ENCODE measurements at places on chromosomes 13 and 19.

DNA sequence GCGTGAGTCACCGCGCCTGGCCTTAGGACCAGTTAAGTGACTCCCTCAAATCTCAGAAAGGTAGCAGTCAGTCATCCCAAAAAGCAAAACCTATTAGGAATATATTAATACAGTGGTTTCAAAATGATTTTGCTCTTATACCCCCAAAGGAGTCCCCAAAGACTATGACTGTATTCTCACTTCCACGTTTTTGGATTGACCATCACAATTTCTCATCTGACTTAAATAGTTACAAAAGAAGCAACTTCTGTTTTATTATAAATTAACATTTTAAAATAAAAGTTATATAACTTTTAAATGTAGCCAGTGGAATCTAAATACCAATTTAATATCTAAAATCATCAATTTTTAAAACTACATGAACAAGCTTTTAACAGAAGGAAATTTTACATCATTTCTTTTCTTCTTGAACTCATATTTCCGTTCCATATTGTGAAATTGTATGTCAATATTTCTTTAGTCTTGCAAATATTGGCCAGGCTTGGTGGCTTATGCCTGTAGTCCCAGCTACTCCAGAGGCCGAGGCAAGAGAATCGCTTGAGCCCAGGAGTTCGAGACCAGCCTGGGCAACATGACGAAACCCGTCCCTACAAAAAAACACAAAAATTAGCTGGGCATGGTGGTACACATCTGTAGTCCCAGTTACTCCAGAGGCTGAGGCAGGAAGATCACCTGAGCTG, 1.5 kb upstream of the SPART start:
- DNase-seq, result no peak

DNA sequence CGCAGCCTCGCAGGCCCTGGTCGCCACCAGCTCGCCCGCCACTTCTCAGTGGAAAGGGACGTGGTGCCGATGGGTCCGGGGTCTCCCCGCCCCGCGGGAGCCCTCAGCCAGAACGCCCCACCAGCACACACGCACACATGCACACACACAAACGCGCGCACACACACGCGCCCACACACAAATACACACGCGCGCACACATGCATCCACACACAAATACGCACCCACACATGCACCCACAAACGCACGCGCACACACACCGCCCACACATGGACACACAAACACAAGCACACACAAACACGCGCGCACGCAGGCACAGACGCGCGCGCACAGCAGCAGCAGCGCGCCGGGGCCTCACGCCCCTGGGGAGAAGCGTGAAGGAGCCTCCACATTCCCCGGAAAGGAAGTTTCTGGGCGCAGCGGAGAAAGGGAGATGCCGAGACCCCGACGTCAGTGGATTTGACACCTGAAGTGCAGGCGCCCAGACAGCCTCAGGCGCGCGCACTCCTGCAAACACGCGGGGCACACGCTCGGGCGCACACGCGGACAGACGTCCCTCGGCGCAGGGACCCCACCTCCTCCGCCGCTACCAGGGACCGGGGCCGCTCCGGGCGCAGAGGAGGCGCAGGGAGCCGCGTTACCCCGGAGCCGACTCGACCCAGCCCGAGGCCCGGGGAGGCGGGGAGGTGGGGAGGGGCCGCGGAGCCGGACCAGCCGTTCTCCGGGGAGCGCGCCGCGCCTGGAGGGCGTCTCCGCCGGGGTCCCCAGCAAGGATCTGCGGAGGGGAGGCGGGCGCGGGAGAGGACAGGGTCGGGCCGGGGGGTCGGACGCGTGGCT, 622 bp downstream of the RASA3 start:
- DNase-seq, result no peak

- no peak for DNase-seq
These were observed 2.6 kb downstream of the ZNF628 start for GRCh38 chr19:55479045-55479444.

GRCh38 chr13:35964863-35965180, 166.4 kb downstream of the DCLK1 start:
- DNase-seq, result peak; percentile 37

GRCh38 chr13:50452756-50453155, 390.7 kb downstream of the DLEU7 start:
- DNase-seq, result no peak

GRCh38 chr19:50158577-50158976, 4.5 kb downstream of the IZUMO2 start:
- no peak for DNase-seq

DNA sequence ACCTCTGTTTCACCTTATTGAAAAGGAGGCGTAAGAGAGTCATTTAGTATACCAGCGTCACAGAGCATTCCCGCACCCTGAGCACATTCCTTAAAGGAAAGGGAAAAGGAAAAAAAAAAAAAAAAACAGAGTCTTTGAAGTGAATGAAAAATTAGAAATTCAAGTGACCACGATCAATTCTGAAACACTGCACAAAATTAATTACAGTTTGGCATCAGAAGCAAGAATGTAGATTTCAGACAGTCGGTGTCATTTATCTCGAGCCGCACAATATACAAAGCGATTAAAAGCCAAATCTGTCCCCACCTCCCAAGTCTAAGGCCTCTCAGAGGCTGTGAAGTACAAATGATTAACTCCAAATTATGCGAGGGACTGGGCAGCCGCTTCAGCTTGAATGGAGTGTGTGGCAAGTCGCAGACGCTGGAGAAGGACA, 173.7 kb upstream of the ZNF507 start:
- DNase-seq, result no peak

DNA sequence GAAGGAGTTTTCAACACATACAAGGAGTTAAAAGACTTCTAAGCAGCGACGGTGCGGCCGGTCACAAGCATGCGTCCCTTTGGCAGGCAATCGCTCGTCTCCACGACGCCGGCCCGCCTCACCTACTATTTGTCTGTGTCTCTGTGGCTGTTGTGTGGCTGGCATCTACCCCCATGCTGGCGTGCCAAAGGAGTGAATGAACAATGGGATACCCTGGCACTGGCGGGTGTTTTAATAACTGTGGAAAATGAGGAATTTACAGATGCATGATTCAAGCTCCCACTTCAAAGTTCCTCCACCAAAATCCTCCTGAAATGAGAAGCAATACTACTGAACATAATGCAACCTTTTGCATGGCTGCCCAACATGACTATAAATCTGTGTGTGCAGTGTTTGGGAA, 176.6 kb downstream of the KLF5 start:
- DNase-seq, result no peak

GRCh38 chr19:31908496-31909225, 436.7 kb upstream of the ZNF507 start:
- DNase-seq, result no peak

DNA sequence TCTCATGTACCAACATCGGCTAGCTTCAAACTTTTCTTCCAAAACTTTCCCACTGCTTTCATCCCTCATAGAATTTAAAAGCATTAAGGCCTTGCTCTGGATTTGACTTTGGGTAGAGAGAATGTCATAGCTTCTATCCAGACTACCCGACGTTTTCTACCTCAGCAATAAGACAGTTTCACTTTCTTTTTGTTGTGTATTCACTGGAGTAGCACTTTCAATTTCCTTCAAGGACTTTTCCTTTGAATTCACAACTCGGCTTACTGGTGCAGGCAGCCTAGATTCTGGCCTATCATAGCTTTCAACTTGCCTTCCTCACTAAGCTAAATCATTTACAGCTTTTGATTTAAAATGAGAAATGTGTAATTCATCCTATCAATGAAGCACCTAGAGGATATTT, 420.4 kb upstream of the GPC6 start:
- DNase-seq, result no peak

GRCh38 chr13:101552286-101552685, 99.8 kb downstream of the ITGBL1 start:
- no peak for DNase-seq

DNA sequence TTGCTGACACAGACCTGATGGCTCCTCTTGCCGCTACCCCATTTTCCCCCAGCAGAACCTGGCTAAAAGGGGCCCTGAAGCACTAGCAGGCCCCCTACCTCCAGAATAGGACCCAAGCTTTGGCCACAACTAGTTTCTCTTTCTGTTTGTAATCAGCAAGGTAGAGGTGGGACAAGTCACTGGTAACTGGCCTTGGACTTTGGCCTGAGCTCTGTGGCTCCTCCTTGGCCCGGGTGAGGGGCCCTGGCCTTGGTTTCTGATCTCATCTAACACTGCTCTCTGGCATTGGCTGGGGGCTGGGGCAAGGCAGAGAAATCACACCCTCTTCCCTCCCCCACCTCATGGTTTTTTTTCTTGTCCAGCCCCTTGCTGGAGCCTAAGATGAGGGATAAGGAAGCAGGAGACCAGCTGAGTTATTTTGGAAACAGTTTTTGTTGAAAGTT, 2.1 kb downstream of the CALM3 start:
- no peak for DNase-seq

DNA sequence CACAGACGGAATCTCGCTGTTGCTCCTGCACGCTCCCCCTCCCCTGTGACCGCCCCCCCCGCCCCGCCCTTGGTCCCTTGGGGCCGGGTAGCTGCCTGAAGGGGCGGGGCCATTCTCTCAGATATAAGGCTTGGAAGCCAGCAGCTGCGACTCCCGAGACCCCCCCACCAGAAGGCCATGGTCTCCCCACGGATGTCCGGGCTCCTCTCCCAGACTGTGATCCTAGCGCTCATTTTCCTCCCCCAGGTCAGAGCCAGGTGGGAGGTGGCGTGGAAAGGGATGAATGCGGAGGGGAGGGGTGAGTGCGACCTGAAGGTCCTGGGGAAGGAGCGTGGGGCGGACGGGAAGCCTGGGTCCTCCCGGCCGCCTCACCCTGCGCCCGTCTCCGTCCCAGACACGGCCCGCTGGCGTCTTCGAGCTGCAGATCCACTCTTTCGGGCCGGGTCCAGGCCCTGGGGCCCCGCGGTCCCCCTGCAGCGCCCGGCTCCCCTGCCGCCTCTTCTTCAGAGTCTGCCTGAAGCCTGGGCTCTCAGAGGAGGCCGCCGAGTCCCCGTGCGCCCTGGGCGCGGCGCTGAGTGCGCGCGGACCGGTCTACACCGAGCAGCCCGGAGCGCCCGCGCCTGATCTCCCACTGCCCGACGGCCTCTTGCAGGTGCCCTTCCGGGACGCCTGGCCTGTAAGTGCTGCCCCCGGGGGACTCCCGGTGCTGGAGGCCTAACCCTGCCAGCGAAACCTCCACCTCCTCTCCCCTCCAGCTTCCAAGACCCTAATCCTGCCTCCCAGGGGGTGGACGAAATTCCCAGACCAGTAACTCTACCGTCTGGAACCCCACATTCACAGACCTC, at the start of gene DLL3:
TSS of gene DLL3 (plus strand) at position 150 of the 845 bp plus-strand sequence. CDS start at position 178, 28 bp downstream.
- DNase-seq, result no peak

Measured in fibroblast of skin of right quadriceps (primary cell).